Thymus (tissue), 14 donors: ENCODE measurements at places on chromosomes 5 and 9.

GRCh38 chr5:61162832-61163567, 732 bp upstream of the SMIM15 start:
- peak; percentile 6 for DNase-seq
- no peaks in the 10 kb centered on the region for H3K4me1 ChIP-seq
- peak overlapping the region; percentile 84 for H3K4me3 ChIP-seq
- H3K27ac ChIP-seq, result peak overlapping the region; percentile 67

GRCh38 chr9:27142299-27142930, 33.4 kb downstream of the TEK start:
- H3K27me3 ChIP-seq, result no peaks in the 10 kb centered on the region
- no peak for DNase-seq
- no peaks in the 10 kb centered on the region for H3K36me3 ChIP-seq
- no peaks in the 10 kb centered on the region for H3K4me1 ChIP-seq
- H3K4me3 ChIP-seq, result no peak overlapping the region
- H3K27ac ChIP-seq, result no peak overlapping the region

DNA sequence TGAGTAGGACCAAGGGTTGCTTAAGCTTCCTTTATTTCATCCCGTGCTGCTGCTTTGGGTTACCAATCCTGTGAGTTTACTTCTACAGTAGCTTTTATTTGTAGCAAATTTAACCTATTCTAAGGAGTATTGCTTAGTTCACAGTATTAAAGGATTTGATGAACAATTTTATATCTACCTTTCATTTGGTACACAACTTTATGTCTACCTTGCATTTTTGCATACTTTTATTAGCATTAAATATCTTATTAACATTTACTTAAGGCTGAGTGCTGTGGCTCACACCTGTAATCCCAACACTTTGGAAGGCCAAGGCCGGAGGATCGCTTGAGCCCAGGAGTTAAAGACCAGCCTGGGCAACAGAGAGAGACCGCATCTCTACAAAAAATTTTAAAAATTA, 4.2 kb downstream of the GTF3C4 start:
- no peaks in the 10 kb centered on the region for H3K27me3 ChIP-seq
- peaks cover 16% of the 10 kb centered on the region for H3K4me1 ChIP-seq
- no peak overlapping the region for H3K4me3 ChIP-seq
- no peak for DNase-seq

- DNase-seq, result no peak
- H3K36me3 ChIP-seq, result no peaks in the 10 kb centered on the region
- H3K4me3 ChIP-seq, result no peak overlapping the region
- no peaks in the 10 kb centered on the region for H3K4me1 ChIP-seq
- no peak overlapping the region for H3K27ac ChIP-seq
Measured at GRCh38 chr9:99565203-99565602, 256.5 kb upstream of the NR4A3 start.

DNA sequence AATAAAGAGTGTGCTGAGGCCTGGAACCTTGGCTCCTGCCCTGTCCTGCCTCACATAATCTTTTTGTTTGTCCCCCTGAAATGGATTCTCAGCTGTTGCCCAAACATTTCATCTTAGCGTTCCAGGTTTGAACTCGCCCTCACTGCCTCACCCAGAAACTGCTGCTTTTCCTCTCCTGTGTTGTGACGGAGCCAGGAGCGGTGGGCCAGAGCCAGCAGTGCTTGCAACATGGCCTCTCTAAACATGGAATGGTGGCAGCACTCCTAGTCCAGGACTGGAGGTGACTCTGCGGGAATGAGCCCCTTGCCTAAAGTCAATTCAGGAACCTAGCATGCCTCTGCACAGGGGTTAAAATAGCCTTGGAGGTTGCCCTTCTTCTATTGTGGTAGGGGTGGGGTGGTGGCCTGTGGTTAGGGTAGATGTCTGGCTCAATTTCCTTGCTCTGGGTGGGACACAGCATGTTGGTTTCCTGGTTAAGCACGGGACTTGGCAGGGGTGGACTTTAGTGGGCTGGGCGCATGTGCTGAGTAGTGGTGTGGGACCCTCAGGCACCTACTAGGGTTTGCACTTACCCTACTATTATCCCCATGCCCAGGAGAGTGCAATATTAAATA, 101.6 kb downstream of the SLC25A46 start:
- H3K27ac ChIP-seq, result no peak overlapping the region
- DNase-seq, result no peak
- no peaks in the 10 kb centered on the region for H3K4me1 ChIP-seq

DNA sequence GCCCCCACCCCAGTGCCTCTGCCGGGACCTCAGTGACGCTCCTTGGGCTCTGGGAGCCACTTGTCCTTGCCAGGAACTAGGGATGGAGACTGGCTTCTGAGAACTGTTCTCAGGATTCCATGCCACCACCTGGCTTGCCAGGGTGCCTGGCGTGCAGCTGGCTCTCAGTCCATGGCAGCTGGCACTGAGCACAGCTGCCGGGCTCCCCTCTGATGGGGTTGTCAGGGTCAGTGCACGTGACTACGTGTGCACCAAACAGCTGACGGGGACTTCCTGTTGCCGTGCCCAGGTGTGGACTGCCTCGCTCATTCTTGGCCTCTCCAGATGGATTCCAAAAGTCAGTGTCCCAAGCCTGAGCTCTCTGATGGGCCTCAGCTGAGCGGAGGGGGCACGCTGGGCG, 9.4 kb downstream of the KCNT1 start:
- H3K4me1 ChIP-seq, result no peaks in the 10 kb centered on the region
- peaks cover 35% of the 10 kb centered on the region for H3K27me3 ChIP-seq
- no peak overlapping the region for H3K27ac ChIP-seq
- H3K36me3 ChIP-seq, result no peaks in the 10 kb centered on the region

- no peaks in the 10 kb centered on the region for H3K4me1 ChIP-seq
- H3K36me3 ChIP-seq, result no peaks in the 10 kb centered on the region
- H3K4me3 ChIP-seq, result no peak overlapping the region
- H3K27ac ChIP-seq, result no peak overlapping the region
- H3K27me3 ChIP-seq, result no peaks in the 10 kb centered on the region
Measured at GRCh38 chr5:87042554-87042953, 225.1 kb upstream of the RASA1 start.

DNA sequence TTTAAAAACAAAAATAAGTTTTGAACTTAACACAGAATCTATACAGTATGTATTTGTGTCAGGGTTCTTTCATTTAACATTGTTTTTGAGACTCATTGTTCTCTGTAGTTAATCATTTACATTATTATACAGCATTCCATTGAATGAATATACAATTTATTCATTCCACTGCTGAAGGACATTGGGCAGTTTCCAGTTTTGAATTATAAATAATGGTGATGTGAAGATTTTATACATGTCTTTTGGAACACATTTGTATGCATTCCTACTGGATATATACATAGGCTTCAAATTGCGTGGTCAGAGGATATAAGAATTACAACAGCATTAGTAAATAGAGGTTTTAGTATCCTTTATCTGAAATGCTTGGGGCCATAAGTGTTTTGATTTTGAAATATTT, 72.0 kb downstream of the CEP120 start:
- H3K27me3 ChIP-seq, result no peaks in the 10 kb centered on the region
- H3K36me3 ChIP-seq, result peaks cover 18% of the 10 kb centered on the region
- H3K4me1 ChIP-seq, result no peaks in the 10 kb centered on the region
- H3K4me3 ChIP-seq, result no peak overlapping the region

- no peak overlapping the region for H3K27ac ChIP-seq
- H3K4me1 ChIP-seq, result peaks cover 3% of the 10 kb centered on the region
- peak; percentile 42 for DNase-seq
- no peaks in the 10 kb centered on the region for H3K36me3 ChIP-seq
- H3K4me3 ChIP-seq, result no peak overlapping the region
Measured at GRCh38 chr5:36462295-36463021, 143.9 kb upstream of the SLC1A3 start.

- no peaks in the 10 kb centered on the region for H3K36me3 ChIP-seq
- DNase-seq, result no peak
- no peaks in the 10 kb centered on the region for H3K27me3 ChIP-seq
- no peak overlapping the region for H3K4me3 ChIP-seq
Measured at GRCh38 chr5:68710514-68710913, 383.3 kb upstream of the SLC30A5 start.

DNA sequence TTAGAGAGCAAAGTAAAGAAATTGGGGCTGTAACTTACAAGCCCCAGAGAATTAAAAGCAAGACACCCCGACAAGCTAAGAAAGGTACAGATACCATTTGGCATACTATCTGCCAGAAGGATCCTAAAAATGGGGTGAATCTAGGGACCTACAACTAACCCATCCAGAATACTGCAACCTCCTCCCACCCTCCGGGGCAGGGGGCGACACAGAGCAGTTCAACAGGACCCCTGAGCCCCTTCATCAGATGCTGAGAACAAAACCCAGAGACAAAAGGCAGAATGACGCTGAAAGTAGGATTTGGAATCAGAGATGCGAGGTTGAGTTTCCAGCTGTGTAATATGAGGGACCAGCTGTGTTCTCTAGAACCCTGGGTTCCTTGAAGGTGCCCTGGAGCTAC, 71.2 kb downstream of the EPB41L4B start:
- no peaks in the 10 kb centered on the region for H3K36me3 ChIP-seq
- no peaks in the 10 kb centered on the region for H3K4me1 ChIP-seq
- H3K27ac ChIP-seq, result no peak overlapping the region
- H3K4me3 ChIP-seq, result no peak overlapping the region

- no peaks in the 10 kb centered on the region for H3K4me1 ChIP-seq
- H3K27me3 ChIP-seq, result no peaks in the 10 kb centered on the region
- no peaks in the 10 kb centered on the region for H3K36me3 ChIP-seq
- no peak overlapping the region for H3K27ac ChIP-seq
Measured at GRCh38 chr9:86077276-86077675, 22.1 kb downstream of the GOLM1 start.

DNA sequence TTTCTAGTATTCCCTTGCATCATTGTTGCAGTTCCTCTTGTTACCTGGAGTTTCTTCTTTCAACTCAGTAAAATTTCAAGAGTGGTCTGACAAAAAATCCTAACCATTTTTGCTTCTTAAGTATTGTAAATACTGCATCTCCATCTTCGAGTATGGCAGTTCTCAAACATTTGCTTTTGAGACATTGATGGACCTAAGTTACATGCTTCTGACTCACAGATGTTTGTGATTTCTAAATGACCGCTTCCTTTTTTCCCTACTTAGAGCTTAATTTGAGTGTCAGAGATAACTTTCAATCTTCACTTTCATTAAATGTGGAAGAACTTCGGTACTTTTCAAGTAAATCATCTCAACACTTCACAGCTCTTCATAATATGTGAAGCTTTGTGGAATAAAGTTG, 4.2 kb downstream of the UHRF2 start:
- H3K4me3 ChIP-seq, result no peak overlapping the region
- peaks cover 15% of the 10 kb centered on the region for H3K4me1 ChIP-seq
- H3K27me3 ChIP-seq, result no peaks in the 10 kb centered on the region
- DNase-seq, result no peak
- no peaks in the 10 kb centered on the region for H3K36me3 ChIP-seq

DNA sequence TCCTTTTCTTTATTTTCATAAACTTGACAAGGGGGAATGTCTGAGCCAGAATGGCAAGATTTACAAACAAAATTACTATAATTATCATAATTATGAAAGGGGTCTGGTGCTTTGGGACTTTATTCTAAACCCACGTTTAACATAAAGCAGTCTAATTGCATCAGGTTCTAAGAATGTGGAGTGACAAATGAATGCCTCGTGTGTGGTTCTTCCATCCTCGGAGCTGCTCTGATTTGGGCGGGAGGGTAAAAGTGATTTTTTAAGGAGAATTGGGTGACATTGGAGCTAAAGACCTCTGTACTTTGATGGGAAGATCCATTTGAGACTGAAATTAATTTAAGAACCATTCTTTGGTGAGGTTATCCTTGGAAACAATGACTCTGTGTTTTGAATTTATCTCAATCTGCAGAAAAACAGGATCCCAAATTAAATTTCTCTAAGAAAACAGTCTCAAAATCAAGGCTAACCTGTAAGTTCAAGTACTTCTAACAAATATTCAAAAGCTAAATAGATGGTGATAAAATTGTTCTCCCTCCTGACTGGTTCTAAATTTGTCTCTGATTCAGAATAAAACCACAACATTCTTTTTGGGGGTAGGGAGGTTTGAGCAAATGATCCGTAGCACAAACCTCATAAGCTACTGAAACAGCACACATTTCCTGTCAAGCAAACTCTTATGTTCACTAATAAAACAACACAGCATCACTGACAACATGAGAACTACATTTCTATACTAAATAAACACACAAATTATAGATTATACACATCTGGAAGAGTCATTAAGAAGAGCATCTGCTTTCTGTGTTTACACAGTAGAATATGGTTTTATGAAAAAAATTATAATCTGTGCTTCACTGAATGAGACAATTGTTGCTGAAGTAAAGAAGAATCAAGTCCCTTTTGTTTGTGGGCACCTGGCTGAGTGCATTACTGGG, 85.5 kb downstream of the DCP2 start:
- peak overlapping the region; percentile 64 for H3K27ac ChIP-seq
- no peaks in the 10 kb centered on the region for H3K36me3 ChIP-seq
- no peak for DNase-seq
- no peaks in the 10 kb centered on the region for H3K27me3 ChIP-seq
- H3K4me3 ChIP-seq, result no peak overlapping the region

GRCh38 chr5:118902656-118903438, 85.5 kb downstream of the DTWD2 start:
- DNase-seq, result no peak
- no peaks in the 10 kb centered on the region for H3K36me3 ChIP-seq
- H3K27ac ChIP-seq, result no peak overlapping the region
- no peaks in the 10 kb centered on the region for H3K4me1 ChIP-seq
- no peak overlapping the region for H3K4me3 ChIP-seq

- H3K4me3 ChIP-seq, result no peak overlapping the region
- no peak for DNase-seq
Measured at GRCh38 chr9:120281665-120282064, 298.3 kb downstream of the CDK5RAP2 start.

- H3K4me3 ChIP-seq, result no peak overlapping the region
- H3K4me1 ChIP-seq, result no peaks in the 10 kb centered on the region
- H3K36me3 ChIP-seq, result no peaks in the 10 kb centered on the region
- no peaks in the 10 kb centered on the region for H3K27me3 ChIP-seq
Measured at GRCh38 chr5:167790462-167791260, 500.8 kb upstream of the WWC1 start.

- H3K4me1 ChIP-seq, result no peaks in the 10 kb centered on the region
- no peaks in the 10 kb centered on the region for H3K27me3 ChIP-seq
- H3K36me3 ChIP-seq, result no peaks in the 10 kb centered on the region
Measured at GRCh38 chr9:79968533-79968932, 396.8 kb downstream of the TLE4 start.

GRCh38 chr9:6702707-6703106, 55.1 kb upstream of the KDM4C start:
- DNase-seq, result no peak
- no peak overlapping the region for H3K27ac ChIP-seq
- H3K4me1 ChIP-seq, result no peaks in the 10 kb centered on the region
- no peaks in the 10 kb centered on the region for H3K27me3 ChIP-seq
